Activated T-cell treated with anti-CD3 and anti-CD28 coated beads for 4 hours (primary cell): ENCODE measurements at places on chromosomes 3 and 15.

GRCh38 chr15:74173380-74174218 lies at the start of gene ISLR:
Gene ISLR, plus strand, starts transcription at chr15:74173710. Its CDS starts 1,149 bp downstream, at chr15:74174859.
- DNase-seq, result no peak

GRCh38 chr3:169660709-169661360 lies 2.7 kb downstream of the MECOM start:
- no peak for DNase-seq

DNA sequence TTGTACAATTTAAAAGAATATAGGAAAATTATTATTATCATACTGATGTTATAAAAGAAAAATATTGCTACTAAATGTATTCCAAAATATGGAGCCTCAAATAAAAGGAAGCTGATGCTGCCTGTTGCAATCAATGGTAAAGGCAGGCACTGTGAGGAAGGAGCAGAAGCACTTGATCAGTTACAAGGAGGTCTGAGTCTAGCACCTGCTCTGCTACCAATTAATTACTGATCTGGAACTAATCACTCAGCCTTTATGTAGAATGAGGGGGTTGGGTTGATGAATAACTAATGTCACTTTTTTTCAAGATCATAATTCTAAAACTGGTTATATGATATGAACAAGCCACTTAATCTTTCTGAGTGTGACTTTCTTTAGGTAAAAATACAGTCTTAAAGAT lies 5.5 kb downstream of the ADGRG7 start:
- no peak for DNase-seq

DNA sequence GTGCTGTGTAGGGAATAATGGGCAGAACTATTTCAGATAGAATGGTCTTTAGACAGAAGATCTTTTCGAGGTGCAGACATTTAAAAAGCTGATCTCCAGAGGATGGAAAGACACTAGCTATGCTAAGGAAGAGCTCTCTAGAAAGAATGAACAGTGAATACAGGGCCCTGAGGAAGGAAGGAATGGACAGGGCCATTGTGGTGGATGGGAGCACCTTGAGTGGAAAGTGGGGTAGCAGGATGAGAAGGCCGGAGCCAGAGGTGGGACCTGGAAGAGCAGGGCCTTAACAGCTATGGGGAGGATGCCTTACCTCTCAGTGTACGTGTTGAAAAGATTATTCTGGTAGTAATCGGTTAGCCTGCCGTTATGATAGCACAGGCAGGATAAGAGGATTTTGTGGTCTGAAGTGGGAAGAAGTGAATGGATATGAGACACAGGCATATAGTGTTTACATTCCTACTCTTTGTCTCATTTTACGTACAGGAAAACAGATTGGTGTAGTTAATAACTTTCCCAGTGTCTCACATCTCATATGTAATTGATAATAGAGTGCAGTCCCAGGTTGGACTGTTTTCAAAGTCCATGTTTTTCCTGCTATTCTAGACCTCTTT lies 172.4 kb downstream of the KLHL25 start:
- no peak for DNase-seq

GRCh38 chr15:59791755-59792154 lies 102.6 kb upstream of the BNIP2 start:
- DNase-seq, result no peak

DNA sequence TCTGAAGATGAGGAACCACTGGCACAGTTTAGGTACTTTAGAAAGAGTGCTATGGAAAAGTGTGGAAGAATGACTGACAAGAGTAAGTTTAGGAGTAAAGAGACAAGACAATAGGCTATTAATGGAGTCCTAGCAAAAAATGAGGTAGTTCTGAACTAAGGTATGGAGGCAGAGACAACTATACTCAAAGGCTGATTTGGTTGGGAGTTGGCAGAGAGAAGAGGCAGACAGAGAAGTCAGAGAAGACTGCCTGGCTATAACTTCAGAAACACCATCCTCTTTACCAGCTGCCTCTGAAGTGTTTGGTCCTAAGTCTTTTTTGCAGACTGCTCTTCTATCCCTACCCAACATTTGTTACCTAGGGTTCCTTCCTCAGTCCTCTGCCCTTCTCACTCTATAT lies 19.2 kb downstream of the DYNC1LI1 start:
- DNase-seq, result no peak

DNA sequence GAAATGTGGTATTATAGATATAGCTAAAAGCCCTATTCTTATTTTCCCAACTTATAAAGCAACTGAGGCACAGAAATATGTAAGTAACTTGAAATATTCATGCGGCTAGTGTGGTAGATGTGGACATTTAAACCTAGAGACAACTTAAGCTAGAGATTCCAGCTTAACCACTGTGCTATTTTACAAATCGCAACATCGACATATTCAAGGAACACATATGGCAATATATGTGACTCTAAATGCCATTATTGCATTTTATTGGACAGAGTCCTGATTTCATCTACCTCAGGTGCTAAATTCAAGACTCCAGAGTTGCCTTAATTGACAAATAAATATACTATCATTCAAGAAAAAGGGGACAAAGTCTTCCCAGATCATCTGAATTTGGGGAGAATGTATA lies 442.3 kb downstream of the NLGN1 start:
- no peak for DNase-seq

DNA sequence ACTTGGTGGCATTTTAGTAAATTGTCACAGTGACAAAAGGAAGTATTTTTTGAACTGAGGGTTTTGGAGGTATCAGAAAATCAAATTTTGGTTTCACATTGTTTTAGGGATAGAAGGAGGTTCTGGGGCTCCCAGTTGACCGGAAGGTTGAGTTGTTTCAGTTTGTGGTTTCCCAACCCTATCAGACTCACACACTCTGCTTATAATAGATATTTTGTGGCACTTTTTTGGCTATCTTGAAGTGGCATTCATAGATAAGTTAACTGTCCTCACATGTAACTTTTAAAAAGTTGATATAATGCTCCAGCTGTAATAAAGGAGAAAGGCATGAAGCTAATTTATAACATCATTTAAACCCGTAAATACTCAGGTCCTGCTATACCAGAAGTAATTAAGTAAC lies 12.8 kb downstream of the ARMC8 start:
- DNase-seq, result no peak

- DNase-seq, result no peak
Measured at GRCh38 chr3:178352326-178353005, 183.8 kb upstream of the KCNMB2 start.

DNA sequence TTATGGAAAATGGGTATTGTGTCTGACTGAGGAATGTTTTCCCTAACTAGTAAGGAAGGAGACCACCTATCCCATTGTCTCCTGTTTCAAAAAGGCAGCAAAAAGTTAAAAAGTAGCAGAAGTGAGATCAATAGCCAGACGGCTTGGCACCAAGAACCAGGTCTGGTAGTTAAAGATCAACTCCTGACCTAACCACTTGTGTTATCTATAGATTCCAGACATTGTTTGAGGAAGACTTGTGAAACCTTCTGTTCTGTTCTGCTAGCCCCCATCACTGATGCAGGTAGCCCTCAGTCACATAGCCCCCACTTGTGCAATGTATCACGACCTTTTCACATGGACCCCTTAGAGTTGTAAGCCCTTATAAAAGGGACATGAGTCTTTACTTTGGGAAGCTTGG lies 46.3 kb upstream of the C2CD4B start:
- no peak for DNase-seq
